ENCODE measurements at places on chromosomes 12 and 14. TPM values are rescaled to one million over a fixed set of nuclear protein-coding genes. Genes with fewer than 3 reads are reported as not detected.

DNA sequence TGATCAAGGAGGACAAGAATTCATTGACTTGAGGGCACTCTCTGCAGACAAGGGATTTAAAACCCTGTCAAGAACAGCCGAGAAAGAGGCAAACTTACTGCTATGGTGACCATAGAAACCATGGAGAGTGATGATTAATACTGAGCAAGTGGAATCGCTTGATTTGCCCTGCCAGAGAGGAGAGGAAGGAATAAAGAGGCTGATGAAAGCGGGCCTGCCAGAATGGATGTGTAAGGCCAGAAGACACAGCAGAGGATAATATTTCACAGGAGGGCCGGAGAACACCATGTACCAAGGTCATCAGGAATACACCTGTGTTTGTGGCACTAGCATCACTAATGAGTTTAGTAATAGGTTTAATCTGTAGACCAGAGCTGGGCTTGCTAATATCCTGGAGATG, 221.8 kb upstream of the DCN start:
- DNase-seq, result no peak

DNA sequence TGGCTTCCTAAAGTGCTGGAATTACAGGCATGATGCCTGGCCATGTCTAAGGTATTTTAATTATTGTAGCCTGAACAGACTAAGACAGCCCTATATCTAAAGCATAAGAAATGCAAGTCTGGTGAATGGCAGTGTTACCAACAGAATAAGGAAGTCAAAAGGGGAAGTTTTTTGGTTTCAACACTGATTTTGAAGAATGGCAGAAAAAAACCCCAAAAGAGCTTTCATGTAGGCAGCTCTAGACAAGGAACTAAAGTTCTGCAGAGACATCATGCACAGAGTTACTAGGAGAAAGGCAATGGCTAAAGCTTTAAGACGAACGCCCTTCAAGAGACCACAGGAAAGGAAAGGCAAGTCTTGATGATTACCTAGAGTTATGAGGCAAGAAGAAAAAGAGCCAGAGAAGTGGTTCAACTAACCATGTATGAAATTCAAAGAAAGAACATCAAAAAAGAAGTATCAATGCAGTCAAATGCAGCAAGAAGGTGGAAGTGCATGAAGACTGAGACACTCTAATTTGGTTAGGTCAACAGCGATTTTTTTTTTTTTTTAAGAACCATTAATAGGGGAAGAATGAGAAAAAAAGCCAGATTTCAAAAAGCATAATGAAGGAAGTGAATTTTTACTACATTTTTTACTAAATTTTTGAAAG, 50.8 kb downstream of the RPS6KA5 start:
- DNase-seq, result no peak

GRCh38 chr12:15131431-15131830, 89.8 kb downstream of the RERG start:
- DNase-seq, result no peak

DNA sequence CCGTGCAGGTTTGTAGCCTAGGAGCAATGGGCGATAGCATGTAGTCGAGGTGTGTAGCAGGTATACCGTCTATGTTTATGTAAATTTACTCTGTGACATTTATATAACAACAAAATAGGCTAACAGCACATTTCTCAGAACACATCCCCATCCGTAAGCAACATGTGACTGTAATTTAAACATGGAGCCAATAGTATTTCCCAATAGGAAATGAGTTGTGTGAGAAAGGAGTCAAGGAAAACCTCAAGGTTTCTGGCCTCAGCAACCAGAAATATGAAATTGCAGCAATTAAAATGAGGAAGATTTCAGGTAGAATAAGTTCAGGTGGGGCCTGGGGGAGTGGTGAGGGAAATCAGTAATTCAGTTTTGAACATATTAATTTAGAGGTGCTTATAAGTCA, 136.0 kb downstream of the MSRB3 start:
- DNase-seq, result no peak

DNA sequence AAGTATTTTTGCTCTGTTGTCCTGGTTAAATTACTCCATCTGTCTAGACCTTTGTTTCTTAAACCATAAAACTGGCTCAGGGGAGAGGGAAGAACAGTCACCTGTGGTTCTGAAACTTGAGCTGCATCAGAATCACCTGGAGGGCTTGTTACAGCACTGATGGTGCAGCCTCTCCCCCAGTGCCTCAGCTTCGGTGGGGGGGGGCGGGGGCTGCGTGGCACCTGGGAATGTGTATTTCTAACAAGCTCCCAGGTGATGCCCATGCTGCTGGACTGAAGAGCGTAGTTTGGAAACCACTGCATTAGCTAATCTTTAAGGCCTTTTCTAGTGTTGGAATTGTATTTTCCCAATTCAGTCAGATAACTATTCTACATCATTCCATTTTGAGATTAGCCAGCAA, 42.7 kb downstream of the GPHB5 start:
- no peak for DNase-seq

The ADIPOR2 gene
- total RNA-seq, result 68.3 TPM

The NRIP2 gene
- total RNA-seq, result 0.49 TPM

The CLEC7A gene
- total RNA-seq, result 6.8 TPM

The LIN7A gene
- total RNA-seq, result 1.8 TPM
